ENCODE measurements at places on chromosomes 3 and 15. TPM values are rescaled to one million over a fixed set of nuclear protein-coding genes. Genes with fewer than 3 reads are reported as not detected.

Gene CHRFAM7A
- not detected for total RNA-seq

Gene EFCC1
- not detected for total RNA-seq

Gene ABHD5
- total RNA-seq = 13.0 TPM

Gene RAB6B
- total RNA-seq = not detected

Gene KLHL6
- total RNA-seq = 40.4 TPM

Gene SEMA5B
- not detected for total RNA-seq

Gene IGF2BP2
- total RNA-seq = not detected

DNA sequence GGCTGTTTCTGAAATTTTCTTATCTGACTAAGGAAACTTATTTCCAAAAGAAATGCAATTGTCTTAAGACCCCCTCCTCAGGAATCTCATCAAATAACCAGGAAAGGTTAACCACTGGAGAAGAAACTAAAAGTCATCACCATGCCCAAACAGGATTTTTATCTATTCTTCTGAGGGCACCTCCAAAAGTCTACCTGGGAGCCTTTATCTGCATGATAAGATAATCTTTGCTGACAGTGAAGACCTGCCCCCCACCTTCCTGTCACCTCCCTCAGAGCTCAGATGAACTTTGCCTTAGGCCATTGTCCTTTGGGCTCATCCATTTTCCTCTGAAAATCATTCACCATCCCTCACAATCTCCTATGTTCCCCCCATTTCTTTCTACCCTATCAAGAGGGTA lies 137.3 kb upstream of the SMAD3 start:
- peaks cover 5% of the 10 kb centered on the region for H3K4me1 ChIP-seq
- H3K27ac ChIP-seq = no peak overlapping the region
- peaks cover 10% of the 10 kb centered on the region for H3K27me3 ChIP-seq
- DNase-seq = no peak
- peaks cover 1% of the 10 kb centered on the region for H3K36me3 ChIP-seq
- H3K4me3 ChIP-seq = no peak overlapping the region

DNA sequence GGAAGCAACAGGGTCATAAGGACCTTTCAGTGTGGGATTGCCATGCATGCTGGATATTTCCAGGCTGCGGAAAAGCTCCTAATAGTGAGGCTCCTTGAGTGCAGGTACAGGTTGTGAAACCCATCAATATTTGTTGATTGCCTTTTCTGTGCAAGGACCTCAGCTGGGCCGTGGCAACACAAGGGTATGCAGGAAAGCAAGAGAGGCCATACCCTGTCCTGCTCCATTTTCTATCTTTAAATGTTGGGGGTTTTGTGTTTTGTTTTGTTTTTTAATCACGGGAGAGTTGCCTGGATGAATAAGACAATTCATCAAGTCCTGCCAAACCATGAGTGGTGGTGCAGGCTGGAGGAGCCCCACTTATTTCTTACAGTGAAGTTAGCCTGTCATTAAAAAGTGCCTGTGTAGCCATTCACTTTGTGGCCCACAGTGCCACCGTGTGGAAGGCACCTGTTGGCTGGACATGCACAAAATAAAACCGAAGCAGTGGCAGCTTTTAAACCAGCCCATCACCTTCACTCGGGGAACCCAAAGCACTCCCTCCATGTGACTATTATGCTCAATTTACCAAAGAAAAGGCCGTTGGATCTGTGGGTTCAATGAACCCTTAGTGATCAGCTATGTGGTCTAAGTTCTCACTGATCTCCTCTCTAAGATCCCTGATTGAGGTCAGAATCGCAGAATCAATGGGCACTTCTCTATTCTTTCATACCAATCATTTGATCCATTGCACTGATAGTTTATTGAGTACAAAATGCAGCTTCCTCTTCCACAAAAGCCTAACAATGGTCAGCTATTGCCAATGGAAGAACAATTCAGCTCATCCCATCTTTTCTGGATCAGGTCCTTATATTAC lies 42.2 kb downstream of the CLDN18 start:
- no peaks in the 10 kb centered on the region for H3K36me3 ChIP-seq
- H3K4me1 ChIP-seq = no peaks in the 10 kb centered on the region
- H3K27me3 ChIP-seq = peaks cover 17% of the 10 kb centered on the region
- H3K4me3 ChIP-seq = no peak overlapping the region
- no peak overlapping the region for H3K27ac ChIP-seq

DNA sequence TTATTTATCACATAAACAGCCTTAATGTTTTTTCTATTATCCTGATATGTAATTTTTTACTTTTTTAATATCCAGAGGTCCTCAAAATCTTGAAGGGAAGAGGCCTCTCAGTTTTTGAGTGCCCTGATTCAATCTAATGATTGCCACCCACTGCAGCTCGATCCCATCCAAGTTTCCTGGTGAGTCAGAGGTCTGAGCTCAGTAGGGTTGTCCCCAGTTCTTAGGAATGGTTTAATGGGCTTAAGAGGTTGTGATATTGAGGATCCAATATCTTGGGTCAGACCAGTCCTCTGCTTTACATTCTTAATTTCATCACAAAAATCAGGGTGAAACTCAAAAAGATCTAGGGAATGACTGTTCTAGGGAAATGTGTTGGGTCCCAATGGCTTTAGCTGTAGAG lies 238.5 kb downstream of the NSUN3 start:
- H3K4me3 ChIP-seq = no peak overlapping the region
- H3K4me1 ChIP-seq = no peaks in the 10 kb centered on the region
- H3K27me3 ChIP-seq = no peaks in the 10 kb centered on the region

DNA sequence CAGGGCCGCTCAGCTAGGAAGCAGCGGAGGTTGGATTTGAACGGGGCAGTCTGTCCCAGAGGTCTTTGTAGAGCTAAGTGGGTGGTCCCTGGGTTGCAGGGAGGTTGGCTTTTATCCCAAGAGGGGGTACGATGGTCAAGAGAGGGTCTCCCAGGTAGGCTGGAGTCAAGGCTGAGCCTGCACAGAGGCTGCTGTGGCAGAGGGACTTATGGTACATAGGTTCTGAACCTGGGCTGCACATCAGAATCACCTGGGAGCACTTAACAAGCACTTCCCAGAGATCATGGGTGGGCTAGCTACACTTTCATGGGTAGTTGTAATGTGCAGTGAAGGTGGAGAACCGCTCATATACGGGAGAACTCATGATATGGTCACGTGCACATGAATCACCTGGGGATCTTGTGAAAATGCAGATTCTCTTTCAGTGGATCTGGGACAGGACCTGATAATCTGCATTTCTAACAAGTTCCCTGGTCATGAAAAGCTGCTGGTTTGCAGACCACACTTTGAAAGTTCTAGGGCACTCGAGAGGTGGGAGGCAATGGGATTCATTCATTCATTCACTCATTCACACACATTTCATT lies 2.9 kb upstream of the RASGRF1 start:
- H3K27me3 ChIP-seq = peaks cover 59% of the 10 kb centered on the region
- no peak overlapping the region for H3K4me3 ChIP-seq
- no peak for DNase-seq
- H3K27ac ChIP-seq = no peak overlapping the region

DNA sequence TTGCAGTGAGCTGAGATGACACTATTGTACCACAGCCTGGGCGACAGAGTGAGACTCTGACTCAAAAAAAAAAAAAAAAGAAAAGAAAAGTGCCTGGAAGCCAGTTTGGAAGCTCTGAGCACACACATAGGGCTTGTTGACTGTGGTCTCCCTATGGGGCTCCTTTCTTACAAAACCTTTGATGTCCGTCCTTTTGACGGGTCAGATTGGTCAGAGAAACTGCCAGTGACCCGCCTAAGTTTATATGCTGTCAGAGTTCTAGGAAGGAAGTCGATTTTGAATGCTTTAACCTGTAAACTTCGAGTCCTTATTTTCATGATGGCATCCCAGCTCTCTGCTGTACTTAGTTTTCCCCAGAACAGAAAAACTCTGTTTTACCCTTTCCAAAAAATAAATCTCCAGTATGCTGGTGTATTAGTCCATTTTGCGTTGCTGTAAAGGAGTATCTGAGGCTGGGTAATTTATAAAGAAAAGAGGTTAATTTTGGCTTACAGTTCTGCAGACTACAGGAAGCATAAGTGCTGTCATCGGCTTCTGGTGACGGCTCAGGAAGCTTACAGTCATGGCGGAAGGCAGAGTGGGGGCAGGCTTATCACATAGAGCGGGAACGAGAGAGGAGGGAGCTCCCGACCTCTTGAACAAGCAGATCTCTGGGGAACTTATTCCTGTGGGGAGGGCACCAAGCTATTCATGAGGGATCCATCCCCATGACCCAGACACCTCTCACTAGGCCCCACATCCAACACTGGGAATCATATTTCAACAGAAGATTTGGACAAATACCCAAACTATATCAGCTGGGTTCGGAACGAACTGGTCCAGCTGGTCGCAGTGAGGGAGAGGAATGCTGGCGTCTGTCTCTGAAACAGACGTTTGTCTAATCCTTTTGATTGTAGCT lies 72.3 kb downstream of the LMLN start:
- DNase-seq = no peak
- H3K27ac ChIP-seq = no peak overlapping the region
- no peaks in the 10 kb centered on the region for H3K27me3 ChIP-seq
- H3K4me3 ChIP-seq = no peak overlapping the region
- no peaks in the 10 kb centered on the region for H3K4me1 ChIP-seq
- H3K36me3 ChIP-seq = no peaks in the 10 kb centered on the region

DNA sequence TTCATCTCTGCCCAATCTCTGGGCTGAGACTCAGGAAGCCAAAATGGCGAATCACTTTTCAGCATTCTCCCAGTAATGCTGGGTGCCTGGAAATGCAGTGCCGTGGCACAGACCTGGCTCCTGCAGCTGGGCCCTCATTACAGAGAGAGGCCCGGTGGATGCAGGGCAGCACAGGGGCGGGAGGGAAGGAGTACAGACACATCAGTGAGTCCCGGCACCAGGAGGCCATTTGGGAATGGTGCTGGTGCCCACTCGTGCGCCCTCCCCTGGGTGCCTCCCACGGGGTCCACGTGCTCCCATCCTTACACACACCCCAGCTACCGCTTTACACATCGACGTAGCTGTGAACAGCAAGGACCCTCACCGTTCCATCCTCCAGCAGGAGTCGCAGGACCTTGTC lies 13.2 kb downstream of the MYO5C start:
- H3K4me1 ChIP-seq = no peaks in the 10 kb centered on the region
- no peak overlapping the region for H3K4me3 ChIP-seq
- H3K36me3 ChIP-seq = no peaks in the 10 kb centered on the region
- DNase-seq = no peak

DNA sequence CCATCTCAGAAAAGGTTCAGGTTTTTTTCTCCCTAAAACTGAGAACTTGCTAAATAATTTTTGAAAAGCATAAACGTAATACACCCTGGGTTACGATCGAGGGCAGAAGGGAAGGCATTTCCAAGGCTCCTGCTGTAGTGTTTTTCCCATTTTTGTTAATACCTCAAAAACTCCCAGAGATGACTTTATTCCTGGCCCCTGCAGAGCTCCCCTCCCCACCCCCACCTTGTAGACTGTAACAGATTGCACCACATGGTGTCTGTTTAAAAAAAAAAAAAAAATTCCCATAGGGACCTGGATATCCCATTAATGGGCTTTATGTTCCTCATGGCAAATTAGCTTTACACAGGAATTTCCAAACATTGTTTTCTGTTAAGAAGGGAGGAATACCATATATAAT lies 38.2 kb downstream of the FEZF2 start:
- DNase-seq = no peak
- H3K27me3 ChIP-seq = no peaks in the 10 kb centered on the region
- no peaks in the 10 kb centered on the region for H3K4me1 ChIP-seq

DNA sequence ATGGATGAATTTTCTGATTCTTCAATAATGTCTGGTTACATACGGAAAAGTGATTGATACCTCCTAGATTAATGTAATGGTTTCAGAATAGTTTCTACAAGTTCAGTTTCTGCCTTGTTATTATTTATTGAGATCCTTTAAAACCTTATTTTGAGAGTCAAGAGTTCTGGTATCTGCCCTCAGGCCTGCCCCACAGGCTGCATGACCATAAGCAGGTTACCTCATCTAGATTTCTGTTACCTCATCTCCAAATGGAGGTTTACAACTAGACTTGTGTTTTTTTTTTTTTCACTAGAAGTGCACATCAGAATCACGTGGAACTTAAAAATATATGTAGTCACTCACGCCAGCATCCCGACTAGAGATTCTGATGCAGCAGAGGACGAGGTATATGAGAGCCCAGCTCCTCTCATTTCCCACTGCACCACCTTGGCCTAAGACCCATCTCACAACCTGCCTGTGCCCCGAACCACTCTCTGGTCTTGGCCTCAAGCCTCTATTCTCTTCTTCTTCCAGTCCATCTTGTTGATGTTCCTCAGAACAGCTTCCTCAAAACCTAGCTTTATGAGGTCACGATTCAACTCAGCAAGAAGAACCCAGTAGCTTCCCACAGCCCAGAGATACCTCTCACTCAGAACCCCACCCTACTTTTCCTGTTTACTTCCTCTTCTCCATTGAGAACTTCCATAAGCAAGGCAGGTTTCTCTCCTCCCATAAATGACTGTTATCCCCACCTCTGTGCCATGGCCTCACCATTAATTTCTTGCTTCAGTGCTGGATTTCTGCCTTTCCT lies 353.4 kb downstream of the CHST2 start:
- no peaks in the 10 kb centered on the region for H3K36me3 ChIP-seq
- H3K27me3 ChIP-seq = no peaks in the 10 kb centered on the region
- DNase-seq = no peak
- H3K27ac ChIP-seq = no peak overlapping the region
- no peak overlapping the region for H3K4me3 ChIP-seq

DNA sequence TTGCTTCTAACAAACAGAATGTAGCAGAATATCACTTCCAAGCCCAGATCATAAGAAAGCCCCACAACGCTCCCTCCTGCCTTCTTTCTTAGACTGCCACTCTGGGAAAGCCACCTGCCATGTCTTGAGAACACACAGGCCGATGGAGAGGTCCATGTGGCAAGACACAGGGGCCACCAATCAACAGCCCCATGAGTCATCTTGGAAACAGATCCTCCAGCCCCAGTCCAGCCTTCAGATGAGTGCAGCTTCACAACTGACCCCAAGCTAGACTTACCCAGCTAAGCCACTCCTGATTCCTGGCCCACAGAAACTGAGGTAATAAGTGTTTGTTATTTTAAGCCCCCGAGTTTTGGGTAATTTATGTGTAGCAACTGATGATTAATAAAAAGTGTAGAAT lies 39.7 kb downstream of the PTH1R start:
- H3K36me3 ChIP-seq = peaks cover 56% of the 10 kb centered on the region
- DNase-seq = no peak
- H3K4me1 ChIP-seq = peaks cover 13% of the 10 kb centered on the region
- no peak overlapping the region for H3K4me3 ChIP-seq
- no peak overlapping the region for H3K27ac ChIP-seq

- no peaks in the 10 kb centered on the region for H3K4me1 ChIP-seq
- no peak overlapping the region for H3K4me3 ChIP-seq
- no peaks in the 10 kb centered on the region for H3K36me3 ChIP-seq
Observed at GRCh38 chr15:47484997-47485396, 232.3 kb upstream of the SEMA6D start.

GRCh38 chr15:71109130-71109529 lies 6.1 kb upstream of the THSD4 start:
- peaks cover 2% of the 10 kb centered on the region for H3K27me3 ChIP-seq
- no peak overlapping the region for H3K27ac ChIP-seq
- H3K36me3 ChIP-seq = no peaks in the 10 kb centered on the region
- DNase-seq = no peak
- H3K4me1 ChIP-seq = peaks cover 4% of the 10 kb centered on the region
